Left cardiac atrium (tissue), 4 donors: ENCODE measurements at places on chromosomes 3 and 15. TPM values are rescaled to one million over a fixed set of nuclear protein-coding genes. Genes with fewer than 3 reads are reported as not detected.

Gene ISY1
- total RNA-seq, result 23.3 TPM

- DNase-seq, result no peak
These were observed 36.9 kb downstream of the THRB start for GRCh38 chr3:24457719-24458118.

Gene TGM5
- not detected for total RNA-seq

DNA sequence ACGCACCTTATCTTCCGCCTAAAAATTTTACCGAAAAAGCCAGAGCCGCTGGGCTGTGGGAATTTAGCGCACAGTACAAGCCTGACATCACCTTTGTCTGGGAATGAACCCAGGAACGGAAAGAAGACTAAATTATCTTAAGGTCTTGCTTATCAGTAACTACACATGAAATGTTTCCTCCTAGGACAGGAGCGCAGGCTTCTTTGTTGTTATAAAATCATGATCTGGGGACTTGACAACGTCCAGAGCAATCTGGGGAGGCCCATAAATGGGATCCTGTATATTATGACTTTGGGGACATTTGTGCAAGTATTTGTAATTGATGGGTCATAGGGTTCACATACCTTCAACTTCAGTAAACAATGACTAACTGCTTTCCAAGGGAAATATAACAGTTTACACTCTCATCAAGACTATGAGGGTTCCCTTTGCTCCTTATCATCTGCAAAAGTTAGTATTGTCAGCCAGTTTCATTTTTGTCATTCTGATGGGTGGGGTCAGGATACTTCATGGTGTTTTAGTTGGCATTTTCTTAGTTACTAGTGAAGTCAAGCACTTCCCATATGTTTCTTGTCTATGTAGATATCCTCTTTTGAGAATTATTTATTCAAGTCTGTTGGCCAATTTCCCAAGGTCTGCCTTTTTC lies 213.9 kb upstream of the PFN2 start:
- DNase-seq, result no peak

Gene SLC7A14
- 0.03 TPM for total RNA-seq

DNA sequence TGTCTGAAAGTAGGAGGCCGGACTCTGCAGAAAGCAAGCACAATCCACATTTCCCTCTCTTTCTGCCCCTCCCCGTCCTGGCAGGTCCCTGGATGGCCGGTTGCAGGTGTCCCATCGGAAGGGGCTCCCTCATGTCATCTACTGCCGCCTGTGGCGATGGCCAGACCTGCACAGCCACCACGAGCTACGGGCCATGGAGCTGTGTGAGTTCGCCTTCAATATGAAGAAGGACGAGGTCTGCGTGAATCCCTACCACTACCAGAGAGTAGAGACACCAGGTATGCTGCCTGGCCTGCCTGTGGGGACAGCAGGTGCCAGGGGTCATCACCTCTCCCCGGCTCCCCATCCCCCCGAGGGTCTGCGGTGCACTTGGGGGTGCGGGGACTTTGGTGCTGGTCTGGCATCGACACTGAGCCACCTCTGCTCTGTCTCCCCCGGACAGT lies 89.6 kb downstream of the AAGAB start:
- DNase-seq, result no peak

DNA sequence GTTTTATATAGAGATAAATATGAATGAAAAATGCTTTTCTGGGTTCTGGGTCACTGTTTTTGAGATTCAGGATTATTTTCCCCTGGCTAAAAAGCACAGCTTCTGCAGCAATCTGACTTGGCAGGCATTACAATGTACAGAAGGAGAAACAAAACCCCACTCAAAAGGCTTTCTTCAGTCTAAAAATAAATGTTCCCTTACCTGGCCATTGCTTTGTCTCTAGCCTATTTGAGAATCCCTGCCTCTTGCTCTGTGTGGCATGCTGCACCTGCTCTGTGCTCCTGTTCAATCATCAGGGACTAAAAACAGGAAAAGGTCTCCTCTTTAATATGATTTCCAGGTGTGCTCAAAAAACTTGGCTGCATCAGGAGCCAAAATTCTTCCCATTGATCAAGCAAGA lies 187.4 kb upstream of the STAC start:
- no peak for DNase-seq

DNA sequence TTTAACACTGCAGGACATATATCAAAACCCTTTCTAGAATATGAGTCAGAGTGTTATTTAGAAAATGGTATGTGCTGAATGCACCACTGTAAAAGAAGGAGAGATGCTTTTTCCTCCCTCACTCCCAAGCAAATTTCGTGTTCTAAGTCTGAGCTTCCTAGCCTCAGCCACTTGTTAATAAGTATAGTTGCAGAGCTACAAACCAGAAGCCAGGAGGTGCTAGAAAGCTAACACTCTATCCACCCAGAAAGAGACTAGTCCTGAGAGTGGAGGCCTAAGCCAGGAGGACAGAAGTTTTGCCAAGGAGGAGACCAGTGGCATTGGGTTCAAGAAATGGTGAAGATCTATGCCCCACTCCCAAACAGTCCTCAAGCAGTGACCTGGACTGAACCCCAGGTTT lies 40.5 kb upstream of the GYG1 start:
- DNase-seq, result no peak

Gene CD200R1
- 1.1 TPM for total RNA-seq

GRCh38 chr3:123395235-123395634 lies 53.7 kb downstream of the ADCY5 start:
- no peak for DNase-seq

- no peak for DNase-seq
These were observed 91.4 kb downstream of the ZNF621 start for GRCh38 chr3:40615918-40616819.

Gene LPP
- 152 TPM for total RNA-seq

Gene SCAMP5
- 4.5 TPM for total RNA-seq

Gene PIGZ
- total RNA-seq, result 4.7 TPM

Gene GMPPB
- total RNA-seq, result 22.4 TPM

Gene NOP10
- total RNA-seq, result 109 TPM

- DNase-seq, result no peak
These were observed 45.7 kb upstream of the NLGN1 start for GRCh38 chr3:173351886-173352285.

DNA sequence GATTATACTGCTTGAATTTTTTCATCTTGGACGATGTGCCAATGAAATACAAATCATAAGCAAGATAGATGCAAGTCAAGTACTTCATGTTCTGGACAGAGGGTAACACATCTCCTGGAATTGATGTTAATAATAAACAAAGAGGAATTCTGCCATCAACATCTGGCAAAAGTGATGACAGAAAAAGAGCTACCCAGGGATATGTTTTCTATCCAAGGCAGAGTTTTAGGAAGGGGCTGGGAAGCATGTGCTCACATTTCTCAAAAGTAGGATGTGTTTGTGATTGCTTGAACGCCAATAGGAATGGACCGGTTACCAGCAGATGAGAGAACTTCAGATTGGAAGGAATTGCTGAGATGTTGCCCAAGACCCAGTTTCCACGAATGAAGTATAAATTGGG lies 242.6 kb upstream of the AGTR1 start:
- no peak for DNase-seq

Gene MAP6D1
- 2.0 TPM for total RNA-seq

GRCh38 chr15:88040516-88040915 lies 216.0 kb downstream of the NTRK3 start:
- DNase-seq, result no peak

DNA sequence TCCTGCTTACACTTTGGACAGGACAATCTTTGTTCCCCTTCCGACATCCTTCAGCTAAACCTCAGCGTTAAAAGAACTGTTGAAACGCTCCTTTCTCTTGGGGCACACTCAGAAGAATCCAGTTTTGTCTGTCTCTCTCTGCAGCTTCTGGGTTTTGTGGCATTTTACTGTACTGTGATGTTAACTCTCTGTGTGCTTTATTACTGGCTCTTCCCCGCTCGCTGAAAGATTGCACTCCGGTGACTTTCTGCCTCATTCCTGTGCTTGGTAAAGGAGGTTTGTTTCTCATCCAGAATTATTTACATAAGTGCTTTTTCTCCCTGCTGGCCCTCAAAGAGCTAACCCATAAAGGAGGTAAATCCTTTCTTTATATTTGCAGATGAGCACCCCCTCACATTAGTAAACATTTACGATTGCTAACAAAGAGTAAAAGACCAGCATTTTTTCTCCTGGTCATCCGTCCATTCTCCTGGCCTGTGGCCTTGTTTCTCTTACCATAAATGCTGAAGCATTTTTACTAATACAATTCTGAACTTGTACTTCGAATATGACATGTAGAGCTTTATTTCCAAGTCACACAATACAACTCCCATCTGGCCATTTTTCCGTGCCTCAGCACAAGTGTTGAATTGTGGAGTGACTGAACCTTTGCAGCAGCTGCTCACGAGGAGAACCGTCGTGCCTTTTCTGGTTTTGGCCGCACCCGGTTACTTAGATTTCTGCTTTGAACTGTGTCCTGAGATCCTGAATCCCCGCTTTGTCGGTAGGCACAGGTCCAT lies 69.3 kb upstream of the RPL35A start:
- no peak for DNase-seq

Gene SLC22A13
- 0.18 TPM for total RNA-seq

DNA sequence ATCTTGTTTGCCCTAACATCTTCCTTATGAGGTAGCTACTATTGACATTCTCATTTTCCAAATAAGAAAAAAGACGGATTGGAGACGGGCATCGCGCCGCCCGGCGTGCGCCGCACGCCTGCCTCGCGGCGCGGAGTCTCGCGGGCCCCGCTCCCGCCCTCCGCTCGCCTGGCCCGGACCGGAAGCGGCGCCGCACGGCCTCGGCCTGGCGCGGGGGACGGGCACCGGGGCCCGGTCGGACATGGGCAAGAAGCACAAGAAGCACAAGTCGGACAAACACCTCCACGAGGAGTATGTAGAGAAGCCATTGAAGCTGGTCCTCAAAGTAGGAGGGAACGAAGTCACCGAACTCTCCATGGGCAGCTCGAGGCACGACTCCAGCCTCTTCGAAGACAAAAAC lies 112.0 kb downstream of the IL12A start:
- DNase-seq, result no peak

GRCh38 chr15:92880796-92881195 lies 19.3 kb upstream of the CHD2 start:
- no peak for DNase-seq

DNA sequence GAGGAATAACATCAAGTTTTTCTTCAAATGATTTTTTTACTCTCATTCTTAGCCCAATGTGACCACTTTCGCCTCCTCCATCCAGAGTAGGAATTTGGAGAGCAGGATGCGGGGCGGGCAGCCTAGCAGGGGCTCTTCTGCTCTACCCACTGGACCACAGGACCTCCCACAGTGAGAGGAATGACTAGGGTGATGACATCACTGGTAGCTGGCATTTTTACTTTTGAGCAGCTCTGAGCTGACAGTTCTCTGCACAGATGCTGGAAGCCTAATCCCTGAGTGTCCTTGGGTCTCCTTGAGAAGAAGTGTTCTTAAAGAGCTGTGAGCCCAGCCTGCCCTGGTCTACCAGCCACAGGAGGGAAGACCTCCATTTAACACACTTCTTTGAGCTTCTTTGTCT lies 1.4 kb upstream of the HCN4 start:
- DNase-seq, result no peak

Gene ANKRD34C
- not detected for total RNA-seq

DNA sequence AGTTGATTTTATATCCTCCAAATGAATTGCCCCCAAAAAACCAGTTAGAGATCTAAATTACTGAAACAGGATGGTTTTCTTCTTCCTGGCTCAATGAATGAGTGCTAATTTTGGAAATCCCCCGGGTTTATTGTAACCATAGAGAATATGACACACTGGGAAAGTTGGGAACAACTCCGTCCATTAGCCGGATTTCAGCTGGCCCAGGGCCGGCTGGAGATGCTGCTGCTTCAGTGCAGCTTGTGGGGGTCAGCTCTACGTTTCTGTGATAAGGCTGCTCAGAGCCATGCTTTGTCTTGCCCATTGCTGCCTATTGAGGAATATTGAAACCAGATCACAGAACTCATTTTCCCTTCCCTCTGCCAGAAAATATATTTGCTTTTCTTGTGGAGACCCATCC lies 20.3 kb downstream of the GYG1 start:
- peak; percentile 30 for DNase-seq

GRCh38 chr3:32733631-32734229 lies 48.7 kb downstream of the CNOT10 start:
- no peak for DNase-seq

Gene EIF5A2
- 13.0 TPM for total RNA-seq

DNA sequence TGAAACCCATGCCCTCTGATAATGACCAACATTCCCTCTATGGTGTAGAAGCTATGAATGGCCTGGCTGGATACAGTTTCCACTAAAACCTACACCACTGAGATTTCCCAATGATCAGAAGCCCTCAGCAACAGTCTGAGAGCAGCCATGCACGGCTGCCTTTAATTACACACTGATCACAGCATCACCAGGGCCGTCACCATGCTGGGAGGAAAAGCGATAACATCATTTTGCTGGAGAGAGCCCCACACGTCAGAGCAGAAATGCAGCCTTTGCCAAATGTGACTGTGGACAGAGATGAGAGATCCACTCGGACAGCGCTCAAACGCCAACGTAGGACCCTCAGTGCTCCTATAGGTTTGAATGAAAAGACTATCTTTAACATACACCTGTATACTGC lies 135.0 kb downstream of the XXYLT1 start:
- DNase-seq, result no peak

- no peak for DNase-seq
These were observed 206.9 kb downstream of the ZNF385D start for GRCh38 chr3:21544076-21544462.

Gene FGF7
- total RNA-seq, result 43.6 TPM

- DNase-seq, result no peak
These were observed 10.0 kb upstream of the ATP2B2 start for GRCh38 chr3:10515396-10515795.

Gene CEP97
- 6.1 TPM for total RNA-seq

Gene FETUB
- not detected for total RNA-seq

Gene NTRK3
- total RNA-seq, result 3.3 TPM

Gene TRH
- not detected for total RNA-seq

DNA sequence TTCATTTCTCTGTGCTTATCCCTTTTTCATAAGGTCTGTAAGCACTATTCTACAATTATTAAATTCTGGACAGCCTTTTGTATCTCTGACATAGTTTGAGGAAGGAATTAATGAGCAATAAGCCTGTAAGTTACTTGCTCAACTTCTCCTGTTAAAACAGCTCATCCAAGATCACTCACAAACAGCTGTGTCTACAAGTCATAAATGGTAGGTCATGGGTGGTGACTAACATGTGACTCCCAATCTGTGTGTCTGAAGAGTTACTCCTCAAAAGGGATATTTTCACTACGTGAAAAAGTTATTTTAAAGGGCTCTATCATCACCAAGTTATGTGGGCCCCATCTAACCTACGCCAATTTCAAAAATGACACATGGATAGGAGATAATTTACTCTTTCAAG lies 145.2 kb upstream of the CBLB start:
- no peak for DNase-seq

- no peak for DNase-seq
These were observed 392.6 kb upstream of the ADAMTS9 start for GRCh38 chr3:65080432-65080831.
